ENCODE measurements at places on chromosomes 2 and 18. TPM values are rescaled to one million over a fixed set of nuclear protein-coding genes. Genes with fewer than 3 reads are reported as not detected.

Gene PARD3B
- 15.9 TPM for total RNA-seq

Gene IL18R1
- total RNA-seq = 6.8 TPM

Gene ADGRF3
- 0.09 TPM for total RNA-seq

Gene OR6B2
- not detected for total RNA-seq

Gene EIPR1
- 36.1 TPM for total RNA-seq

Gene ST6GAL2
- total RNA-seq = 0.09 TPM

Gene MROH2A
- under 0.01 TPM for total RNA-seq

Gene IL1F10
- not detected for total RNA-seq
